ENCODE measurements at places on chromosomes 11 and 22.

- no peak for DNase-seq
Measured at GRCh38 chr11:112558691-112559090, 298.0 kb upstream of the PLET1 start.

GRCh38 chr22:50720301-50721256, 17.4 kb upstream of the ACR start:
- no peak for DNase-seq

DNA sequence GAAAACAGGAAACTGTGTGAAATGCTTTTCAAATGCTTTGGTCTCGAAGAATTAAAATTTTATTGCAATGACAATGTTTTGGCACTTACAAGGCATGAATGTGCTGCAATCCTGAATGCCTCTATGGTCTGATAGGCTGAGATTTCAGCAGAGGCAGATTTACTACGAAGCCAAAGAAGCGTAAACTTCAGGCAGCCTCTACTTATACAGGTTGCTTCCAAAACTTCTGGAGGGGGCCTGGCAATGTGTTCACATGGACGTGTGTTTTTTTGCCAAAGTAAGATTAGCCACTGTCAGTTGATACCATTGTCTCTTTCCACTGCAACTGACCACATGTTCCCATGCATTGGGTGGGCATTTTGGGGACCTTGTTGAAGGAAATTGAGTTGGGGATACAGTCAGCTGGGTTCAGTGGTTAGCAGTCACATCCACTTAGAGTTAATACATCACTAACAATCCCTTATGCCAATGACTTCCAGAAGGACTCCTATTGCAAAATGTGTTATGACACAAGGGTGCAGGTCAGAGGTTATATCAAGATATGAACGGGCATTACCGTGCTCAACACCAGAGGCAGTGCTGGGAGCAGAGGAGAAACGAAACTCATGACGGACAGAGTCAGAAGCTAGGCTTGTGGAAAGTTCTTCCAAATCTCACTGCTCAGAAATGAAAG, 48.8 kb downstream of the ABTB2 start:
- DNase-seq: no peak

GRCh38 chr11:32210556-32210955, 119.7 kb downstream of the RCN1 start:
- no peak for DNase-seq
